NCI-H1417 (cell line): ENCODE measurements at places on chromosomes 2 and 18.

DNA sequence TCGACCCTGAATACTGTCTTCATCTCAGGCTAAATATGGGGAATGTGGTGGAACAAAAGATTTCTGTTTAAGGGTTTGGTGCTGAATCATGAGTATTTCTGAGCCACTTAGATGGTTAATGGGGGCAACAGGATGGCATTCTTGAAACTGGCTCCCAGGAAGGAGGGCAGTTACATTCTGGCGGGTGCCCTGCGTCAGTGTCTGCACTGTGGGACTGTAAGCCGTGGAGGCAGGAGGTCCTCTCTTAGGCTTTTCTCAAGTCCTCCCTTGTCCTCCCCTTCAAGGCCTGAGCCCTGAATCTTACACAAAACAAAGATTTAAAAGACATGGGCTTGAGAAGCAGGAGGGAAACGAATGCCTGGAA, 45.7 kb downstream of the PSD4 start:
- no peak for DNase-seq

DNA sequence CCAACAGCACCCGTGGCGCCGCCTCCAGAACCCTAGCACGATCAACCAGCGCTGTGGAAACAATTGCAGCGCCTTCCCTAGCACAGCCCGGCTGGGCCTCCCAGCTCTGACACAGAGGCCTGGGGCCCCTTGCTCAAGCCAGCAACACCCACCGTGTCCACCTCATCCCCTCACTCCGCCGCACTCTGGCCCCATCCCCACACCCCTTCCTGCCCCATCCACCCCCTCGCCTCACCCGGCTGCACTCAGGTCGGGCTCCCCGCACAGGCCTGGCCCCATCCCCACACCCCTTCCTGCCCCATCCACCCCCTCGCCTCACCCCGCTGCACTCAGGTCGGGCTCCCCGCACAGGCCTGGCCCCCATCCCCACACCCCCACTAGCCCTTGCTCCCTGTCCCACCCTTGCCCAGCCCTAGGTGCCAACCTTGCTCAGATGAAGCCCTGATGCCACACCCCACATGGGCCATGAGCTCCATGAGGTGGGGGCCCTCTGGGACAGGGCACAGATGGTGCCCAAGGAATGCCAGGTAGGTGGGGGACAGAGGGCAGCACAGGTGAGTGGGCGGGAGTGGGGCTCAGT, 28.7 kb downstream of the KIF1A start:
- no peak for DNase-seq

DNA sequence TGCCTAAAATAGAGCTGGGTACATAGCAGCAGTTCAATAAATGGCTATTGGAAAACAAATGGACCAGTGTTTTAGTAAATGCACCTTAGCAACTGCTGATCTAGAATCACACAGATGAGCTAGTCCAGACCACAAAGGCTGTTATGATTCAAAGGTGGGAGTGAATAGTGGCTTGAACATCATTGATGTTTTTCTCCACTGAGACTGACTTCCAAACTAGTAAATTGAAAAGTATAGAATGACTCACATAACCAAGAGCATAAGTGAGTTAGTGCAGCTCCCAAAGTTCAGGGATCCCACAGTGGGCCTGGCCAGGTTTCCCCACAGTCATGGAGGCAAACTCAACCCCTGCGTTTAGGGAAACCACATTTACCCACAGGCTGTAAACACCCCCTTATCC, 106.7 kb upstream of the YPEL5 start:
- DNase-seq, result no peak

GRCh38 chr18:24121625-24122024, 17.2 kb upstream of the CABYR start:
- no peak for DNase-seq

DNA sequence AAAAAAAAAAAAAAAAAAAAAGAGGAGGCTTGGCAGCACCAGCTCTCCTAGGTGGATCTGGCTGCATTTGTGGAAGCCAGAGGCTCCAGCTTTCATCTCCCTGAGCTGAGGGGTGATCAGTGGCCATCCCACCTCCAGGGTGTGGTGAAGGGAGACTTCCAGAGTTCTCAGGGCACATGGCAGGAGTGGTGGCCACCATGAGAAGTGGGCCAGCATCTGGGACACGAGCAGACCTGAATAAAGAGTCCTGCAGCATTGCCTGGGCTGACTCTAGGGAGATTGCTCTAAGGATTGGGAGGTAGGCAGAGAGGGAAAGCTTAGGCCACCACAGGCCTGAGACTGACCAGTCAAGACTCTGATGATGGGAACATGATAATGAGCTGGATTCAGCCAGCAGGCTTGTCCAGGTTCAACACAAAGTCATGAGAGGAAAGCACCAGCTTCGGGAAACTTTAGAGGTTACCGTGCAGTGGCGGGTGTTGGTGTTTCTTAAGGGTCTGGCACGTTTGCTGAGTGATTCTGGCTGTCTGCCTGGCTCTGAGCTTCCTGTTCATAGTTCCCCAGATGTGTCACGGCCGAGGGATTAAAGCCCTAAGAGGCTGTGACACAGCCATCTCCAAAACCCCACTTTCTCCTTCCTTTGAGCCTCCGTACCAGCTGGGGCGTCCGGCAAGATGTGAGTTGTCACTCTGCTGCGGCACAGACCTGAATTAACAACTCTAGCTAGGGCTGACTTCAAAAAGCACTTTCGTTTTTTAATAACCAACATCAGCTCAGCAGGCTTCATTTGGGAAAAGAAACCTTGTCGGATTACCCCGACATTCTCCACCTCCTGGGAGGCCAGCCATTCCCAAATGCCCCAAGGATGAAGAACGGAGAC, 38.3 kb upstream of the IL1R1 start:
- no peak for DNase-seq

DNA sequence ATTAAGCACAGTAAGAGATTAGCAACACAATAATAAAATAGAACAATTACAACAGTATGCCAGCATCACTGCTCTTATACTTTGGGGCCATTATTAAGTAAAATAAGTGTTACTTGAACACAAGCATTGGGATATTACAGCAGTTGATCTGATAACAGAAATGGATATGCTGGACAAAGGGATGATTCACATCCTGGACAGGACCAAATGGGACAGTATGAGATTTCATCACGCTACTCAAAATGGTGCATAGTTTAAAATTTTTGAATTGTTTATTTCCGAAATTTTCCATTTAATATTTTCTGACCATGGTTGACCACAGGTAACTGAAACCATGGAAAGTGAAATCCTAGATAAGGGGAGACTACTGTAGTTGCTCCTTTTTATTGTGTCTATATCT, 138.2 kb downstream of the UBR3 start:
- DNase-seq, result no peak

GRCh38 chr2:156687715-156688114, 251.5 kb downstream of the GPD2 start:
- no peak for DNase-seq

- no peak for DNase-seq
Observed at GRCh38 chr18:39991696-39992265, 1963.3 kb upstream of the PIK3C3 start.

- DNase-seq, result no peak
Observed at GRCh38 chr2:43274055-43274454, 47.6 kb upstream of the ZFP36L2 start.

DNA sequence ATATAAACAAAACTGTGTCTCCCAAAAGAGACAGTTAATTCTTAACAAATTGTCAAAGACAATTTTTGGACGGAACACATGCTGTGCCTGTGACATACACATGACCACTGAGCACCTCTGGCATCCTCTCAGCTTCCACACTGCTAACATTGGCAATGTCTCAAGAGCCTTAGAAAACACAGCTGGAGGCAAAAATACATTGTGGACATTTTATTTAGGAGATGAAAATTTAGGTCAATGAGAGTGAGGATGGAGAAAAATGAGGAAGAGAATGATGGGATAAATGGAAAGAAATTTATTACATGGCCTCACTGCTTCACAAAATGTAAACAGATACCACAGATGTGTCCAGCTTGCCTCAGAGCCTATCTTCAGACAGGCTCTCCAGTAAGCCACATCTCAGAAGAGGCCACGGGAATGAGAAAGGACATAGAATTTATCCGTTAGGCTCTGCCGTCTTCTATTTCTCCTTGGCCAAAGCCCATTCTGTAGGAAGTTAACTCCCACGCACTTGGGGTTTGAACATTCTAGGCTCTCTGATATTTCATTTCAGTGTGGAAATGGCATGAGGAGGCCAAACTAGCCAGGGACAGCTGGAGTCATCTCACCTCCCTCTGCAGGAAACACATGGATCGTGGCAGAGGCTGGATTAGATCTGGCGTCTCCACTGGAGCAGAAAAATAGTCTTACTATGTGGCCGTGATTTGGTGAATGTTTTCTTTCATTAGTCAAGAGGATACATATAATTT, 519.4 kb upstream of the DSEL start:
- no peak for DNase-seq

DNA sequence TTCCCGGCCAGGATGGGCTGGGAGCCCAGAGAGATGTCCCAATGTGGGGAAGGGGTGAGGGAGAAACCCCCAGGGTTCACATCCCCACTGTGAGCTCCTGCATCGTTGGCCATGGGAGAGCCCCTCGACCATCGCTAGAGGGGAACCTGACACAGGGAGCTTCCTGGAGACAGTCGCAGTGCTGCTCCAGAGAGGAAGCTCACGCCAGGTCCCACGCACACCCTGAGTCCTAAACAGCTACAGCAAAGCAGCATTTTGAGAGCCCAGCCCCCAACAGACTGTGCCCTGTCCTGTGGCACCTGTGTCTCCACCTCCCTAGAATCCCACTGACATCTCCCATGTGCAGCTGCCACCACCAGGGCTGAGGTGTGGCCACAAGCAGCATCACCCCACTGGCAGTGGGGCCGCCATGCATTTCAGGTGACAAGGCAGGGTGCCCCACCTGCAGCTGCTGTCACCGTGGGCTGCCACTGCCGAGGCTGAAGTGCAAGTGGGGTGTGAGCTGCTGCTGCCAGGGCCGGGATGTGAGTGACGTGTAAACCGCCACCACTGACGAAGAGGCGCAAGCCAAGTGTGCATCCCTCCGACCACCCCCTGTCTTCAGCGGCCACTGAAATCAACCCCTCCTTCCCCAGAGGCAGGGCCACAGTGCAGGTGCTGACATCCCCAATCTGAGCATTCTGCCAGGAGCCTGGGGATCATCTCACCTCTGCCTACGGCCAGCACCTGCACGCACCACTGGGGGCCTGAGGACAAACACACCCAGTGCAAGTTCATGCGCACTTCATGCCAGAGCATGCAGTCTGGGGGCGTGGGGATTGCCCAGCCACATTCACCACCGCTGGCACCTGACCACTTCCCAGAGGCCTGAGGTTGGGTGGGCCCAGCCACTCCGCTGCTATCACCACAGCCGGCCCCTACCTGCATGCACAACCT, 467.7 kb upstream of the SALL3 start:
- DNase-seq, result no peak

DNA sequence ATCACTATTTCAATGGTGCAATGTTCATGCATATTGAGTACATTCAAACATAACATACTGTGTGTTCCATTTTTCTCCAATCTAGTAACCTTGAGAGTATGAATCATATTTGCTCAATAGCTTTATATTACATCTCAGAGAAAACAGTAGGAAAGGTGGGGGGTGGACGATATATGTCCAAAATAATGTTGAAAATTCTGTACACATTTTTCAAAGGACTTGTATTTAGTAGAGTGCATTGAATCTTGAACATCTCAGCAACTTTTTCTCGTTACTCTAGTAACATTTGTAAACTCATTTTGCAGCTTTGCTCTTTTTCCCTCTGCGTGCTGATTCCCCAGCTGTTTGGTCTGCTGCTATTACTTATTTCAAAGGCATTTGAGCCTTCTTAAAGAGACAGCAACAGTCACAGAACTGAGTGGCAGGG, 1487.0 kb downstream of the LRP1B start:
- no peak for DNase-seq

DNA sequence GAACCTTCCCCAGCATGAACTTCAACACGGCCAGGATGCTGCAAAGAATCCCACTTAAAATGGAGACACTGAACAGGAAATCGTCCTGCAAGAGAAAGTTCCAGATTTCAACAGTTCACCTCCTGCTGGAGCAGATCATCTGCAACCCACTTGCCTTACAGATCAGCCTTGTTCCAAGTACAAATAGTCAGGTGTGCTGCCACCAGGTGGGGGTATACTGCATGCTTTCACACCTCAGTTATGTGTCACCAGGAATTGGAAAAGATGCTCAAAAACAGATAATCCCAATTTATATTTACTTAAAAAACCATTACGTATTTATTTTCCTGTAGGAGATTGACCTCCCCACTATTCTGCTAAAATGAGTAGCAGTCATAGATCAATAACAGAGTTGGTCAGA, 212.3 kb downstream of the MGAT5 start:
- peak; percentile 35 for DNase-seq

DNA sequence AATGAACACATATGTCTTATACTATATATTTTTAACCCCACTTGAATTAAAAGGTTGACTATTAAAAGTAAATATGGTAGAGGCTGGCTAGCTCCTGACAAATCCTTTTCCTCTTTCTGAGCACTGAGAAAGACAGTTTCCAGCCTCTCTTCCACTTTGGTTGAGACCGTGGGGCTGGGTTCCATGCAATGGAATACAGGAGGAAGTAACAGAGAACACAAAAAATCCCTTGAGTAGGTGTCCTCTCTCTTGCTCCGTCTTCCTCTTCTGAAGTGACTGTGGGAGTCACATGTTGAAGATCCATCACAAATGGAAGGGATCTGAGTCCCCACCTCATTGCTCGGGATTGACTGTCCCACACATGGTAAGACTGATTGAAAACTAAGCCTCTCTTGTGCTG, 36.6 kb upstream of the SIGLEC15 start:
- no peak for DNase-seq

DNA sequence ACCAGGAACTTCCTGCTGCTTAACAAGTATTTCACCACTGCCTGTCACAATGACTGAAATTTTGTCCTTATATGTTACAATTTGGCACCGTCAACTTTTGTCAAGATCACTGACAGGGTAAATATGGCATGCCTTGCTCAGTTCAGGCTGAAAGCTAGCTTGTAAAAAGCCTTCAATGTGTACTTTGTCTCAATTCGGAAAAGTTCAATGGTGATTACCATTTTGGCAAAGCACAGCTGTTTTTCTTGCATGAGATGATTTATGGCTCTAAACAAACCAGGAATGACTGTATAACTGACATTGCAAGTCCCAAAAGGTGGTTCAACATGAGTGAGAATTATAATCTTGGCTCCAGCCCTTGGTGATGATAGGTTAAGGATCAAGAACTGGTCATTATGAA, 1255.2 kb downstream of the CNTNAP5 start:
- no peak for DNase-seq

DNA sequence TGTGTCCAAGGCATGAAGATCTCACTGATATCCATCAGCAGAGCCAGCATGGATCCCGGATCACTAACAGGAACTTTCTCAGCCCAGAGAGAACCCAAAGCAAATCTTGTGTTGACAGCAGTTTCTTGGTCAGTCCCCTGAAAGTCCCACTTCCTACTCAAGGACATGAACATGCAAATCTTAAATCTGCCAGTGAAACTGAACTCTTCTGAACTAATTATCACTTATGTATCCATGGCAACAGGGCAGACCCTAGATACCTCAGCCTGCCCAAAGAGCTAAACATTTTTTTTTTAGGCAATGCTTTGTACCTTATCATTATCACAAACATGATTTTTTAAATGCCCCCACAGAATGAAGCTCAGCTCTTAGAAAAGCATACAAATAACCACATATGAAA, 127.8 kb upstream of the DDX18 start:
- no peak for DNase-seq

- no peak for DNase-seq
Observed at GRCh38 chr2:159922563-159922962, 124.6 kb upstream of the CD302 start.

- DNase-seq, result no peak
Observed at GRCh38 chr2:160203007-160203406, 2.9 kb upstream of the ITGB6 start.
